Skin of body (tissue), 3 donors: ENCODE measurements at places on chromosomes 6 and 20.

- no peak for DNase-seq
These were observed 96.9 kb downstream of the PAK5 start for GRCh38 chr20:9741996-9742395.

DNA sequence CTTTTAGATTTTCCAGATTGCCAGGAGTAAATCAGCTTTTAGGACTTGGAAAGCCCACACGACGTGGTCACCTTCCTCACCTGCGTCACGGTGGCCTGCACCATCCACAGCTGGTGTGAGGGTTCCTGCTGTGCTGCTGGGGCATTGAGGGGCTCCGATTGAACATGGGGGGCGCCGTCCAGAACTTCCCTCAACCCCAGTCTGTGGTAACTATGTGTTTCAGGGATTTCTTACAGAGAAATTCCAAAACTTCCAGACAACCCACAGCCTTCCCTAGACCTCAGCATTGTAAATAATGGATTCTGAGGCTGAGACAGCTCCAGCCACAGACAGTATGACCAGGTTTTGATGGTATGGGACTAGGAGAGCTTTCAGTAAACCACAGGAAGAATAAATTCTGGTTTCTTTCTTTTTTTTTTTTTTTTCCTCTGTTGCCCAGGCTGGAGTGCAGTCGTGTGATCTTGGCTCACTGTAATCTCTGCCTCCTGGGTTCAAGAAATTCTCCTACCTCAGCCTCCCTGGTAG, 46.7 kb upstream of the IRF4 start:
- DNase-seq: no peak

- no peak for DNase-seq
These were observed 118.9 kb downstream of the TMEM170B start for GRCh38 chr6:11656491-11656890.

DNA sequence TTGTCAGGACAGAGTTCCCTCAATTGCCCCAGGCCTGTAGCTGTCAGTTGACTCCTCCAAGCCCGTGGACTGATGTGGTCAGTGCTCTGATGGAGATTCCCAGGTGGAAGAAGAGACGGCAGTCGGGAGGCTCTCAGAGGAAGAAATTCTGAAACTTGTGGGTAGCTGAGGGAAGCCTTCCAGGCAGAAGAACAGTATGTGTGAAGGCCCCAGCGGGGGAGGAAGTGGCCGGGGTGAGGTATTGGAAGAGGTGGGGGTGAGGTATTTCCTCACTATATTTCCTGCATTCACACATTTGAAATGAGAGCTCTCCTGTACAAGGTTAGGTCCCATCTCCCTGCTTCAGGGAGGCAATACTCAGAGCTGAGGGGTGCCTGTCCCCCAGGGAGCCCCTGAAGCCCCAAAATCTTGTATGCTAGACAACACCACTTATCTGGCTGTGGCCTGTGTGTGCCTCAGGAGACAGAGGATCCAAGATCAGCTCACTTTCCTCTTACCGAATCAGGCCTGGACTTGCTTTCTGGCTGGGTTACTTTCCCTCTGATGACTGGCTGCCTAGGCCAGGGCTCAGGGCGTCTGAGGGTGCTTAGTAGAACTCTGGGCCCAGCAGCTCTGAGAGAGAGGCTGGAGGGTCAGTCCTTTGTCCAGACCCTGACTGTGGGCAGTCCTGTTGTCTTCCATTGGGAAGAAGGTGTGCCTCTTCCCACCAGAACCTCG, 49.3 kb upstream of the MYL9 start:
- no peak for DNase-seq

DNA sequence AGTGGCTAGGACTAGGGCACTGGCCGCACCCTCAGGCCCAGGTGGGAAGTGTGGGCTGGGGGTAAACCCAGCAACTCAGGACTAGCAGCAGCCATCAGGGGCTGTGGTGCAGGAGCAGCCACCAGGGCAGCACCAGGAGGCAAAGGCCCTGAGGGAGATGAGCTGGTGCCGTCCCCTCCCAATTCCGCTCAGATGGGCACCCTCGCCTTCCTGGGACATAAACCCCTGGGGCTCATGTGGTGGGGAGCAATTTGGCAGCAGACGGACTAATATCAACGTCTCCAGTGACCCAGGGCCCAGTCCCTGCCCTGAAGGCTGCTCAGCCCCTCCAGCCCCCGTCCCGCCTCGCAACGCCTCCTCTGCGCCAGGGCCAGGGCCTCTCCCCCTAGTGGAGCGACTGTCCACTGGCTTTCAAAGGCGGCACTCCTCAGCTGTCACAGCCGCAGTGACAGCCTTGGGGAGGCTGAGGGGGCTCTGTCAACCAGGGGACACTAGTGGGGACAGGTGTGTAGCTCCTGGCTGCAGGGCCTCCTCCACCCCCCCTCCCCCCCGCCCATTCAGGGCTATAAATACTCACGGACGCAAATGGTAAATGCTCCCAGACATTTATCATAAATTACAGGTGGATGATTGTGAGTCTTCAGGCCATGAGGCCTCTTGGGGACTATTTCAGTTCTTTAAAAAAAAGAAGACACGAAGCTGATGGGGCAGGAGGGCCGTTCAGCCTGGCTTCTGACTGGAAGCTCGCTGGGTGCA, 349.9 kb downstream of the ZFAND3 start:
- no peak for DNase-seq

DNA sequence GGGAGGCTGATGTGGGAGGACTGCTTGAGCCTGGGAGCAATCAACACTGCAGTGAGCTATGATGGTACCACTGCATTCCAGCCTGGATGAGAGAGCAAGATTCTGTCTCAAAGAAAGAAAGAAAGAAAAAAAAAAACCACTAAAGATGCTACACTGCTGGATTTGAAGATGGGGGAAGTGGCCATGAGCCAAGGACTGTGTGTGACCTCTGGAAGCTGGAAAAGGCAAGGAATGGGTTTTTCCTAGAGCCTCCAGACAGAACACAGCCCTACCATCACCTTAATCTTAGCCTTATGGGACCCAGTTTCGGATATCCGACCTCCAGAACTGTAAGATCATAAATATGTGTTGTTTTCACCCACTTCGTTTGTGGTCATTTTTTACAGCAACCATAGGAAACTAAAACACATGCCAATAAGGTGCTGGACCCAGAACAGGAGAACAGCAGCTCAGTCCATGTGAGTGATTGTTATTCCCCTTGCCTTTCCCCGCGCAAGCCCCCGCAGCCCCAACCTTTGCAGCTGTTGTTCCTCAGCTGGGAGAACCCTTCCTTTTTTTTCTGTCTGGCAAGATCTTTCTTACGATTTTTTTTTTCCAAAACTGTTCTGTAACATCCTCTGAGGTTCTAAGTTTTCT, 11.1 kb upstream of the VAPB start:
- DNase-seq: no peak

- no peak for DNase-seq
These were observed 8.1 kb downstream of the CCR6 start for GRCh38 chr6:167130712-167131684.

DNA sequence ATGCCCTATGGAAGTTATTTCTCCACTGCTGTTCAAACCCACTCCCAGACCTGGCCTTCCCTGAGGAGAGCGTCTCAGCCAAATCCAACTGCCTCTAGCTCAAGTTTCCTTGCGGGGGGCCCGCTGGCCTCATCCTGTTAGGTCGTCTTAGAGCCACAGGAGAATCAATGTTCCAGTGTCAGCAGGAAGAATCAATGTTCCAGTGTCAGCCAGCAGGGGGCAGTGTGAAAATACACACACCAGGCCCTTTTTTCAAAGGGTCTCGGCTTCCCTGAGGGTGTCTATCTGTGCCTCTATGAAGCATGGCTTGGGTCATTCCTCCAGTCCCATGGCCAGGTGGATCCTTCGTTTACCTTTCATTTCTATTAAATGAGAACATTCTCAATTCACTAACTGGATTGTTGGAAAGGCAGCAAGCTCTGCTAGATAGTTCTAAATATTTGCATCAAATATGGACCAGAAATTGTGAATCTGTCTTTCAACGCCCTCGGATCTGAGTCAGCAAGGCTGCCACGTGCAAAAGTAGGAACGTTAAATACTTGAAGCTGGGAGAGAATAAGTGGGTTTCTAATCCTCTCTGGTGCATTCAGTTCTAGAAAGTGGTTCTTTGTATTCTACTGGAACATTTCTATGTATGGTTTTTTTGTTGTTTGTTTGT, 19.2 kb downstream of the PRND start:
- no peak for DNase-seq

- no peak for DNase-seq
These were observed 46.6 kb downstream of the NOL4L start for GRCh38 chr20:32538526-32538939.

- no peak for DNase-seq
These were observed 84.3 kb downstream of the THBS2 start for GRCh38 chr6:169169375-169169774.
